ENCODE measurements at places on chromosomes 1 and 21. TPM values are rescaled to one million over a fixed set of nuclear protein-coding genes. Genes with fewer than 3 reads are reported as not detected.

GRCh38 chr1:197914510-197914909 is 2.7 kb upstream of the LHX9 start:
- no peak for DNase-seq

GRCh38 chr1:32754317-32755097 is 51.9 kb upstream of the SYNC start:
- peak; percentile 81 for DNase-seq

DNA sequence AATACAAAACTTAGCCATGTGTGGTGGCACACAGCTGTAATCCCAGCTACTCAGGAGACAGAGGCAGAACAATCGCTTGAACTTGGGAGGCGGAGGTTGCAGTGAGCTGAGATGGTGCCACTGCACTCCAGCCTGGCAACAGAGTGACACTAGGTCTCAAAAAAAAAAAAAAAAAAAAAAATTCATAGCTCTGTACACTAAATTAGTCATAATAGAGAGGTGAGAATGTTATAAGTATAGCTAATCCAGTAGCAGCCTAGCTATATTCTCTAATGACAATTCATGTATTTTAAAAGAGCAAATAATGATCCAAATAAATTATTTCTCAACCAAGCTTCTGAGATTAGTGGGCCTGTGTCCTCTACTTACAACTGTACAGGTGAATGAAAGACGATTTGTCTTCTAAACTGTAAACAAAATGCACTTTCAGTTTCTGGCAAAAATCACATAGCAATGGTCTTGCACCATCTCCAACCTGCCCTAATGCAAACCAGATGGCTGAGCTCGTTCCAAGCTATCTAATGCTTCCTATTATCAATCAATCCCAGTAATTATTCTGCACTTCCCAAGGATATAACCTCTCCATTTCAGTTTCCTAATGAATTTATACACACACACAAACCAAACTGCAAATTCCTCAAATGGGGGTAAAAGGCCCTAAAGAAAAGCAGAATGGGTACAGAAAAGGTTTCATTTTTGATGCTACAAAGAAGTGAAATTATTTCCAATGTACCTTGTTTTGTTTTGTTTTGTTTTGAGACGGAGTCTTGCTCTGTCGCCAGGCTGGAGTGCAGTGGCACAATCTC is 56.5 kb downstream of the GATAD2B start:
- DNase-seq: no peak

GRCh38 chr1:906600-907420 is 16.9 kb upstream of the SAMD11 start:
- DNase-seq: peak; percentile 36

The CENPL gene
- 38.3 TPM for total RNA-seq
